ENCODE measurements at places on chromosomes 1 and 21.

- no peak for DNase-seq
Measured at GRCh38 chr1:241900381-241900780, 52.4 kb downstream of the EXO1 start.

GRCh38 chr1:74650561-74650960 is 23.0 kb downstream of the ERICH3 start:
- DNase-seq = no peak

GRCh38 chr1:27057389-27057788 is 44.7 kb upstream of the TENT5B start:
- no peak for DNase-seq

- DNase-seq = no peak
Measured at GRCh38 chr1:38558055-38558454, 301.5 kb downstream of the RRAGC start.

DNA sequence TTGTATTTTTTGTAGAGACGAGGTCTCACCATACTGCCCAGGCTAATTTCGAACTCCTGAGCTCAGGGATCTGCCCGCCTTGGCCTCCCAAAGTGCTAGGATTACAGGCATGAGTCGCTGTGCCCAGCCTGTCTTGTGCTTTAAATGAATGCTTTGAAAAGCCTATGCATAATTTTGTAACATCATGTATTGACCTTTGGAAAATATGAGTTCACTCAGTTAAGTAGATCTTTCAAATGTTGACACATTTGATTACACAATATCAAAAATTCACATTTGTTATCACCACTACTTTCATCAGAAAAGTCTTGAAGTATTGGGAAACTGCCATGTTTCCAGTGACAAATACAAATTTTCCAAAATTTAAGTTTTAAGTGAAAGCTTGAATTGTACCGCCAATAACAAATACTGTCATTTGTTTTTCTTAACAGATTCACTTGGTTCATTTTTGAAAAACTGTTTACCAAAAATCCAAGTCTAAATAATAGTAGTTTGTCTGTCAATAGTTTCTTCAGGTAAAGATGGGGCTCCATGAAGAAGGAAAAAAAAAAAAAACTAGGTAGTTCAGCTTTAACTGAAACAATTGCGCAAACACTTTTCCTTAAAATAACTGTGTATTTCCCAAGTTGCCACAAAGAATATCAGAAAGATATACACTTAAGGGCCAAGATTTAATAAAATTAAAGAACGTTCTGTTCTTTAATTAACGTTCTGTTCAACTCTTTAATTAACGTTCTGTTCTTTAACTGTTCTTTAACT is 233.2 kb upstream of the NR5A2 start:
- no peak for DNase-seq

Data from NCI-H187 (cell line).